ENCODE measurements at places on chromosomes 1 and 21.

GRCh38 chr1:234961456-234962339 is 166.9 kb downstream of the TOMM20 start:
- peak; percentile 80 for DNase-seq

- no peak for DNase-seq
These were observed 58.0 kb downstream of the STUM start for GRCh38 chr1:226606311-226607267.

GRCh38 chr1:108591466-108591865 is 31.6 kb downstream of the EEIG2 start:
- no peak for DNase-seq

DNA sequence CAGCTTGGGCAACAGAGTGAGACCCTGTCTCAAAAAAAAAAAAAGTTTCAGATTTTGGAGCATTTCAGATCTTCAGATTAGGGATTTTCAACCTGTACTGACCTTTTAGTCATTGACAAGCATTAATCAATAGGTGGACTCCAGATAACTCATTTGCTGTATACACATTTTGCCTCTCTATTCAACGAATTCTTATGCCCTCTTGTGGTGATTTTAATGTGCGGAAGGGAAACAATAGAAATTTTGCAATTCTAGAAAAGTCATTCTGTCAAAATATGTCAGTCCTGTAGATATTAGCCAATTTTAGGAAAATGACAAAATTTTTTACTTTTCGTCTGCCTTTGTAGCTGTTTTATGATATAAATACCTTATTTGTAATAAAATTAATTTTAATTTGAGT is 11.6 kb upstream of the OR2G2 start:
- no peak for DNase-seq

DNA sequence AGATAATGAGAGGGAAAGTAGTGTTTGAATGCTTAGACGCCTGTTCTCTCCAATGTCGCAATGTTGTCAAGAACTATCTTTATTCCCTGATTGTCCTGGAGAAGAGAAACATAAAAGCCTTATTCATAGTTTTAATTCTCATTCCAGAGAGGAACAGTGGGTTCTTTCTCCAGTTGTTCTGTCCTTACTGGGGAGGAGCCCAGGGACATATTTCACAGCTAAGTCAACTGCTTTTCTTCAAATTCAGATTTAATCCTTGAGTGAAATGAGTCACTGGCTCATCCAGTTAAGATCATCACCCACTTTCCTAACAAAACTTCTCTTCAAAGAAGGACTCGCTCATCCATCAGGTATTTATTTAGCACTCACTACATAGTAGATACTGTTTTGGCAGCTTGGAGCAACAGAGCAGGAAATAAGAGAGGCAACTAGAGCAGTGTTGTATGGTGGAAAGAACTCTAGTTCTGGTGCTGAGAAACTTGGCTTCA is 365.7 kb upstream of the USP24 start:
- peak; percentile 53 for DNase-seq

GRCh38 chr1:228218513-228219244 is 10.8 kb downstream of the OBSCN start:
- DNase-seq, result no peak

DNA sequence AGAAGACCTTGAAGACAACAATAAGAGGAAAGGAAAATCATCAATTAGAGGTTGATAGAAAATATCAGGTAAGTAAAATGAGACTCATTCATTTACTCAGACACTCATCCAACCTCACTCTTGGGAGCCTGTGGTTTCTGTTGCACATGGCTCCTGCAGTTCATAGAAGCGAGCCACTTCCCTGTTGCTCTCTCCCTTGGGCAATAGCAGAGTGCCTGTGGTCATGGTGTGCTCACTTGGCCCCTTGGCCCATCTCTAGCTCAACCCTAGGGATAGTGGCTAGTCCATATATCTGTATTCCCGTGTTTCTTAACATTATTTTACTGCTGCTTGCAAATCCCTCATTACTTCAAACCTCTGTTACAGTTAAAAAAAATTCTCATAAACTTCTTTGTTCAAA is 368.6 kb downstream of the PTPRC start:
- DNase-seq, result no peak

DNA sequence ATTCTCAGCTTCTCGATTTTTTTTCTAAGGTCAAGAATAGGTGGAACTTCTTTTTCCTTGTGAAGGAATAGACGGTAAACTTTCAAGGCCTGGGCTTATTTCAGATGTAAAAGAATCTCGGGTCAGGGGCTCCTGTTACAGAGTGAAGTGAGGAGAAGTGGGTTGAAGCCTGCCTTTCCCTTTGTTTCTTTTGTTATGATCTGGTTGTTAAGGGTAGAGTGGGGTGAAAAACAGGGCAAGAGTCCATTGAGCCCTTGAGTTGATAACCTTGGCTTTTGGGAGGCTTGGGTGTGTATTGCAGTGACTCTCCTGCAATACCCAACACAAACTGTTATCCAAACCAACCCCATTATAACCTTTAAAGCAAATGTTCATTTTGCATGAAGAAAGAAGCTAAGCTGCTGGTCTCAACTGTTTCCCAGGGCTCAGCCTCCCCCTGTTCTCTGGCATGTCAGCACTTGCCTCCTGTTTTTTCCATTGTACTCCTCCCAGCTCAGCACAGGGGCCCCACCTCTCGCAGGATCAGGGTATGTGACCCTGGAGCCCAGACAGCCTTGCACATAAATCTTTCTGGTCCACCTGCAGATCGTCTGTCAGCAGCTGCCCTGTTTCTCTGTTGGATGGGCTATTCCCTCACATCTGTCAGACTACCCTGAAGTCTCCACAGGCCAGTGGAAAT is 102.4 kb downstream of the CACHD1 start:
- DNase-seq, result no peak

GRCh38 chr1:10188133-10188650 is 22.2 kb upstream of the KIF1B start:
- DNase-seq, result no peak

GRCh38 chr1:30986755-30987154 is 78.2 kb upstream of the SDC3 start:
- DNase-seq, result no peak

DNA sequence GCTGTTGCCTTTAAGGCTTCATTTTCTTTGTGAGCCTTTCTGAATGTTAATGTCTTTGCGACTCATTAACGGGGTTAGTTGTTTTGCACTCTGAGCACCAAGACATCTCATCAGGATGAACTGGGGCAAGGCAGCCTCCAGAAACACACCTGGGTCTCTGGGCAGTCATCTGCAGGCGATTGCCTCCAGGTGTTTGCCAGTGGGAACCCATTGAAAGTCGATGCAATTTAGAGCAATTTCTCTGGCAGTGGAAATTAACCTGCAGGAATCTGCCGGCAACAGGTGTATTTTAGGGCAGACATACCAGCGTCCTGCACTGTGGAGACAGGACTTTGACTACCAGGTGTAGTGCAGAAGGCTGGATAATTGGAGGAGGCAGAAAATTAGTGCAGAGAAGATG is 661.0 kb upstream of the PTBP2 start:
- DNase-seq, result no peak

DNA sequence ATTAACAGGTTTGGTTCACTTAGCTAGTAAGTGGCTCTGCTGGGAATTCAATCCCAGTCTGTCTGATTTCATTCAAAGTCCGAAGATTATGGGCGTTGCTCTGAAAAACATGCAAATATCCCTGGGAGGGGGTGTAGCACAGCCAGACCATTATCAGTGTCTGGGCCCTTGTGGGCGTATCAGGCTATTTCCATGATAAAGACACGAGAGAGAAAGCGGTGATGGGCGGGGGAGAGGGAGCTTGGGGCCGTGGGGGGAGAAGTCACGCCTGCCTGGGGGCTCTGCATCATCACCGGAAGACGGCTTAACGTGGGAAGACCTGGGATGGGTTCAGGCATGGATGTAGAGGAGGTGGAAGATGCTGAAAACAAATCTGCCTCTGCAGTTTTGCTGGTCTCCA is 25.8 kb downstream of the IL6R start:
- no peak for DNase-seq

GRCh38 chr1:171922999-171923398 is 81.7 kb downstream of the DNM3 start:
- peak; percentile 14 for DNase-seq

DNA sequence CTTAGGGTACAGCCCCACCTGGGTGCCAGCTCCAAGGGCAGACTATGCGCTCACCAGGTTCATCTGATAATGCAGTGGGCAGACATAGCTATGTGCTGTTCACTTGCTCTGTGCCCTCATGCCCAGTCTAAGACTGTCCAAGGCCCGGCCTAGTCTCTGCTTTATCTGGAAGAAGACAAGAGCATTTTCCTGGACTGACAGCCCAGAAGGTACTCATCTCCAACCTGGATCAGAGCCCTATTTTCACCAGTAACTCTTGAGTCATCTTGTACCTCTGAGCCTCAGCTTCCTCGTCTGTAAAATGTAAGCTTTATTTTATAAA is 28.5 kb upstream of the LRRC8C start:
- DNase-seq, result no peak

DNA sequence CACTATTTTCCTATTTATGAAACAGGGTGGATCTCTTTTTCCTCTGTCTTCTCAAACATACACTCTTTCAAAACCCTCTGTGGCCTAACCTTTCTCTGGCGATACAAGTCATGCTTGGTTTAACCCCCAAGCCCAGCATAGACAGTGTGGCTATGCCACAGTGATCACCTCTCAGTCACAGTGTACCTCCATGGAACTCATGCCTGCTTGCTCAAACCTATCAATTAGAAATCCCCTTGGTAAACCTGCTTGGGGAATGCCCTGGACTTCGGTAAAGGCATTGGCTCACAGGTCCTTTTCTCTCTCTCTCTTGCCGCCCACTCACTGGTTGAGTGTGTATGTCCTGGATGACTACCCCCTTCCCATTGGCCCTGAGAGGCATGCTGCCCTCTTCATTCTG is 147.5 kb downstream of the CYYR1 start:
- DNase-seq, result no peak

GRCh38 chr21:31337996-31338907 is 5.8 kb downstream of the TIAM1 start:
- no peak for DNase-seq

- peak; percentile 9 for DNase-seq
These were observed 16.1 kb upstream of the CHI3L1 start for GRCh38 chr1:203202431-203203245.

GRCh38 chr1:93676427-93676826 is 5.2 kb downstream of the BCAR3 start:
- no peak for DNase-seq

DNA sequence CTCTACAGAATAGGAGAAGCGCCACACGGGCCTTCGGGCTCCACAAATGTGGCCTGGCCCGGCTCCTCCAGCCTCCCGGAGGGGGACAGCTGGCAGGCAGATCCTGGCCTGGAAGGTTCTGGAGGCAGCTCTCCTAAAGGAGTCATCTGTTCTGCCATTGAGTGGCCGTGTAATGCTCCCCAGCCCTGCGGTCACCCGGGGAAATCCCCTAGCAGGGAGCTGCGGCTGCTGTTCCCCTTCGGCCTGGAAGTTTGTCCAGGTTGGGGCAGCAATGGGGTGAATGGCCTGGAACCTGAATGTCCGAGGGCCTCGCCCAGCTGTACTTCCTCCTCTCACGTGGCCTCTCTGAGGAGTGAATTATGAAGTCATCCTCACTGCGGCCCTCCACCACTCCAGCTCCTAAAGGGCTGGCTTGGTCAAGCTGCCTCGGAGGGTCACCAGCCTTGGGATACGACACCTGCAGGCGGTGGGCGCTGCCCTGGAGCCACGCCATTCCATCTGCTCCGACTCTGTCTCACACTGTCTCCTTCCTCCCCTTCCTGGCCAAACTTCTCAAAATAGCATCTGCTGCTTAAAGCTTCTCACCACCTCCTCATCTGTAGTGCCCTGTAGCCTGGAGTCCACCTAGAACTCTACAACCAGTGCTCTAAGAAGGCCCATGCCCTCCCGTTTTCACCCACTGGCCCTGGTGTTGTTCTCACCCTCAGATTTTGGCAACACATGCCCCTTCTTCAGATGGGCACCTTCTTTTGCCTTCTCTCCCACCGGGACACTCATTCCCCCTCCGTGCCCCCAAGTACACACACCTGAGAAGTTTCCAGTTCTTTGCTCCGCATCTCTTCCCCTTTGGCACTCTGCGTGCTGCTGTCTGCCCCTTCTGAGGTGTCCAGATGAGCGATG is 54.4 kb upstream of the TMPRSS2 start:
- DNase-seq, result no peak

- DNase-seq, result no peak
These were observed 144.6 kb downstream of the MAGI3 start for GRCh38 chr1:113534875-113535274.

GRCh38 chr1:247487057-247487456 is 29.2 kb upstream of the OR2B11 start:
- DNase-seq, result peak; percentile 35

- DNase-seq, result no peak
These were observed 12.5 kb downstream of the SLX9 start for GRCh38 chr21:44952116-44952928.

- DNase-seq, result no peak
These were observed 163.2 kb downstream of the TNR start for GRCh38 chr1:175579956-175580750.

GRCh38 chr1:63691701-63692425 is 82.0 kb upstream of the ROR1 start:
- DNase-seq, result peak; percentile 85

GRCh38 chr1:87143413-87144135 is 185.1 kb upstream of the LMO4 start:
- DNase-seq, result no peak

DNA sequence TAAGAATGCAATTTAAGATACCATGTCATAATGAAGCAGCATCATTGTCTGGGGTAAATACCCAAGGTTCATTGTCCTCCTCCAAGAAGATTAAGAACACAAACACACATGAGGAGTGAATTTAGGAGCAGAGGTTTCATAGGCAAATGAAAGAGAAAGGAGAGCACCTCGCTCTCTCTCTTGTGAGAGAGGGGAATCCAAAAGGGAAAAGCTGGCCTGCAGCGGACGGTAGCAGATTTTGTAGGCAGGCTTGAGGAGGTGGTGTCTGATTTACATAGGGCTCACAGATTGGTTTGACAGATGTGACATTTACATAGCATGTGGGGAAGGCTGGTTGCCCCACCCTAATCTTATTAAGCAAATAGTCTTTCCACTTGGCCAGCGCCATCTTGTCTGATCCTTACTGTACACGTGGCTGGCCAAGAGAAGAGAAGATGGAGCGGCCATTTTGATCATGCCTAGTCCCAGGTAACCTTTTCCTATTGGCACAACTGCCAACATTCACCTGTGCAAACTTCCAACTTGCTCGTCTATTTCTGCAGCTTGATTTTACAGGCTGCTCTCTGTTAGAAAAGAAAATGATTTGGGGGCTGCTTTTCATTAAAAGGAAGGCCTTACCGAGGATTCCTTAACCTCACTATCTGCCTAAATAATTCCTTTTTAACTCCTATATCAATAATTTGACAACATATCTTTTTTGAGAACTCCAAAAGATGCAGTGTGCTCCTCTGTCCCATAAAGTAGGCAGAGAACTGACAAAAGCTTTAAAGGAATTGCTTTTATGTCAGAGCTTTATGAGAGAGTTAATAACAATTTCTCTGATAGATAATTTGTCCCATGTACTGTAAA is 16.0 kb upstream of the LRRC7 start:
- DNase-seq, result no peak

DNA sequence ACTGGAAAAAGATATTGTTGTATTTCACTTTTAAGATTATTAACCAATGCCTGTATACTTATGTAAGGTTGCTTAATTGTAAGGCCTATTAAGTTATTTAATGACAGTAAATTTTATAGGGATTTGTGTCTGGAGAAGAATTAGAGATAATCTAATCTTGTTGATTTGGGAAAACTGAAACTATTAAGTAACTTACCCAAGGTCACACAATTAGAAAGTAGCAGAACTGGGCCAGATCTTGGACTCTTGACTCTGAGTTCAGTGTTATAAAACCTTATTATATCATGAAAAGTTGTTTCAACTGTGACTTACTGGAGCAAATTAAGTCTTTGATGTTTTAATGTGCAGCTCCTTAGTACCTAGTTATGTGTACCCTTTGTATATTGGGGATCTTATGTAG is 38.5 kb downstream of the CAMTA1 start:
- no peak for DNase-seq
